Adrenal gland (tissue), 19 donors: ENCODE measurements at places on chromosomes 6 and 20. TPM values are rescaled to one million over a fixed set of nuclear protein-coding genes. Genes with fewer than 3 reads are reported as not detected.

- no peaks in the 10 kb centered on the region for H3K36me3 ChIP-seq
- no peaks in the 10 kb centered on the region for H3K27me3 ChIP-seq
- no peak for DNase-seq
These were observed 38.9 kb upstream of the CLIC5 start for GRCh38 chr6:46054516-46054915.

- H3K4me3 ChIP-seq = no peak overlapping the region
- H3K27me3 ChIP-seq = no peaks in the 10 kb centered on the region
- no peaks in the 10 kb centered on the region for H3K4me1 ChIP-seq
- no peak overlapping the region for H3K27ac ChIP-seq
- H3K36me3 ChIP-seq = no peaks in the 10 kb centered on the region
These were observed 33.1 kb upstream of the FAM135A start for GRCh38 chr6:70380252-70380651.

GRCh38 chr6:108904741-108905140 lies 56.5 kb downstream of the ARMC2 start:
- H3K4me1 ChIP-seq = no peaks in the 10 kb centered on the region
- no peaks in the 10 kb centered on the region for H3K27me3 ChIP-seq
- H3K27ac ChIP-seq = no peak overlapping the region
- no peak for DNase-seq
- no peaks in the 10 kb centered on the region for H3K36me3 ChIP-seq

GRCh38 chr6:125658136-125658535 lies 91.3 kb upstream of the HEY2 start:
- no peak for DNase-seq
- no peak overlapping the region for H3K27ac ChIP-seq
- H3K27me3 ChIP-seq = no peaks in the 10 kb centered on the region
- no peaks in the 10 kb centered on the region for H3K36me3 ChIP-seq

DNA sequence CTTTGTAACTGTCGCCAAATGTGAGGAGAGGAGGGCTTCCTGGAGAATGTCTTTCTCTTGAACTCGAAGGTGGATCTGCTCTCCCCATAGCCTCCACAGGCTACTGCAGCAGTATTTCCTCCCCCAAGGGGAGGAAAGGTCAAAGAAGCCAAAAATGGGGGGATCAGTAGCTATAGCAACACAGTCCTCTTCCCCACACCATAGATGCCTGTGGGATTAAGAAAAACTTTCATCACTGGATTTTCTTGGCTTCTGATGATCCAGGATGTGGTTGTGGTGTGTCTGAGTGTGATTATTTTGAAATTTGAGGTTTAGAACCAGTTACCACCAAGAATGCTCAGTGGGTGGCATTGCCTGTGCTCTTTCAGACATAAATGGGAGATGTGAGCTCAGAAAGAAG lies 140.1 kb upstream of the SPACA1 start:
- peaks cover 4% of the 10 kb centered on the region for H3K27me3 ChIP-seq
- DNase-seq = no peak
- no peaks in the 10 kb centered on the region for H3K4me1 ChIP-seq
- no peak overlapping the region for H3K4me3 ChIP-seq

DNA sequence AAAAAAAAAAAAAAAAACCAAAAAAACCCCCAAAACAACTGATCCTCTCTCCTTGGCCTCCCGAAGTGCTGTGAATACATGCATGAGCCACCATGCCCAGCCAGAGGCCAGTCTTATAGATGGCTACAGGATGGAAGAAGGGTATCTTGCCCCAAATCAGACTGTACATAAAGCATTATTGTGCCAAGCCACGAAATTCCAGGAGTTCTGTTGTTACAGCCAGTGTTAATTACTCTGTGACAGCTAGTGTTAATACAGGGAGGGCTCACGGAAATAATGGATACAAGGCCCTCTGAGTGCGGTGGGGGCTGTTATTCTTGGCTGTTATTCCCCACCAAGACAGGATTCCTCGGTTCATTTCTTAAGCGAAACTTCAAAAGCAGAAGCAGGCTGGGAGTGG lies 1.4 kb upstream of the CLPSL2 start:
- peaks cover 6% of the 10 kb centered on the region for H3K4me1 ChIP-seq
- H3K27me3 ChIP-seq = peaks cover 12% of the 10 kb centered on the region
- no peak overlapping the region for H3K27ac ChIP-seq
- H3K4me3 ChIP-seq = no peak overlapping the region

DNA sequence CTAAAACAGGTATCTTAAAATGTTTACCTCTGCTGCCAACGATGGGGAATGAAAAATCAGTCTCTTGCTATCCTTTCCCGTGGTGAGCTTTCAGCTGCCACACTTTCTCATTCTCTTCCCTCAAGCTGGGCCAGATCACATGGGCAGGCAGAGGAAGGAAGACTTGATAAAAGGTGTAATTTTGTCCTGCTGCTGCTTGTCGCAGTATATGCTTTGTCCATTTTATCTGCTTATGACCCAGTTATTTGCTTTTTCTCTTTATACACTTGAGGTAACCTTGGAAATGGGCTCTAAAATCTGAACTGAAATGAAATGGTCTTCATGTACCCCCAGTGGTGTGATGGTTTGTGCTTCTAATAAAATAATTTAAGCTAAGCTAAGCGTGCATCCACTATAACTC lies 695.9 kb upstream of the FLRT3 start:
- H3K4me3 ChIP-seq = no peak overlapping the region
- no peaks in the 10 kb centered on the region for H3K27me3 ChIP-seq
- no peaks in the 10 kb centered on the region for H3K36me3 ChIP-seq

HCRTR2 gene
- not detected for total RNA-seq

EDN1 gene
- total RNA-seq = 1.8 TPM

SERAC1 gene
- total RNA-seq = 17.8 TPM

PTCHD4 gene
- 0.46 TPM for total RNA-seq

FAM83D gene
- total RNA-seq = 1.4 TPM

LTV1 gene
- total RNA-seq = 20.5 TPM

SMPDL3A gene
- 22.0 TPM for total RNA-seq
